ENCODE measurements at places on chromosomes 4 and X.

DNA sequence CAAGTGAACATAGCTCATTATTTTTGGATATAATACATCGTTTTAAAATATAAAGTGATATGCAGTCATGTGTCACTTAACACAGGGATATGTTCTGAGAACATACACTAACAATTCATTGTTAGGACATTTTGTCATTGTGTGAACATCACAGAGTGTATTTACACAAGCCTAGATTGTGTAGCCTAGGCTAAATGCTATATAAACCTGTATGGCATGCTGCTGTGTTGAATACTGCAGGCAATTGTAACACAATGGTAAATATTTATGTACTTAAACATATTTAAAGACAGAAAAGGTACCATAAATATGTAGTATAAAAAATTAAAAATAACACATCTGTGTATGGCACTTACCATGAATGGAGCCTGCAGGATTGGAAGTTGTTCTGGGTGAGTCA is 44.9 kb upstream of the GPRIN3 start:
- DNase-seq, result no peak

DNA sequence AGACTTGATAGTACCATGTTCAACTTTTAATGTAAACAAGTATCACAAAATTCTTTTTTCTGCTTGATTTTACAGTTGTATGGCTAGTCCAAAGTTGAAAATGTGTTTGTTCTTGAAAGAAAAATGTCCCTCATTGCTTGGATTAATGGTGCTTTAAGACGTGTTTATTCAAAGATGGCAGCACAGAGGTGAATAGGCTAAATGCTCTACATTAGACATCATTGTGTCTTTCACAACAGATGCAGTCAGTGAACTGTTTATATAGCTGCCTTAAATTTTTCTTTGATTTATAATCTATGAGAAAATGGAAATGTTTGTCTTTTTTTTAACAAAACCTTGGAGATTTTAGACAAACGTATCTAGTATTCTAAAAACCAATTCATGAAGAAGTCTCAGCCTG is 137.3 kb downstream of the BMPR1B start:
- no peak for DNase-seq

DNA sequence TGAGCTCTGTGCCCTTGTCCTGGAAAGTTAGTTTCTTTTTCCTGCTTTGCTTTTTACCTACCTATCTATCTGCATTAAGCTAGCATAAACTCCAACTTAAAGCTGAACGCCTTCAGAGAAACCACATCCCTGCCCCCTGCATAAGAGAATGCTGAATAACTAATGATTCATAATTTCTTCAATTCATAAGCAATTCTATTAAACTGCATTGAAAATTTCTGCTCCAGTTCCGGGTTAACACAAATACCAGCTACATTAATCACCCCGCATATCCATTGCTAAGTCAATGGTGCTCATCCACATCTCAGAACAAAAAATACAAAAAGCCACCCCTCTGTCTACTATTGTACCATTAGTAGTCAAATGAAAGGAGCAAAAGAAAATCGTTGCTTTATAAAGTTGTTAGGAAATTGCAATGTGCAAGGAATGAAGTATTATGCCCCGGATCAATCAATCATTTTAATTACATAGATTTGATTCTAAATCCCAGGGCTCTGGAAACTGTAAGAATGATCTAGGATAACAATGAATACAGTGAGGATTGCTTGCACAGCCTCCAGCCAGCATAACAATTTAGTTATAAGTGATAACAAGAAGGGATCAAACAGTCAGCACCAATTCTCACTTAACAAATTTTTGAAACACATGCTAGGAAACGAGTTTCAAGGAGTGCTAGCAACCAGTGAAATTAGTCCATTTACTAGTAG is 106.8 kb downstream of the ELOVL6 start:
- DNase-seq, result no peak

- DNase-seq, result no peak
Measured at GRCh38 chrX:8341814-8342590, 122.6 kb upstream of the VCX3B start.

DNA sequence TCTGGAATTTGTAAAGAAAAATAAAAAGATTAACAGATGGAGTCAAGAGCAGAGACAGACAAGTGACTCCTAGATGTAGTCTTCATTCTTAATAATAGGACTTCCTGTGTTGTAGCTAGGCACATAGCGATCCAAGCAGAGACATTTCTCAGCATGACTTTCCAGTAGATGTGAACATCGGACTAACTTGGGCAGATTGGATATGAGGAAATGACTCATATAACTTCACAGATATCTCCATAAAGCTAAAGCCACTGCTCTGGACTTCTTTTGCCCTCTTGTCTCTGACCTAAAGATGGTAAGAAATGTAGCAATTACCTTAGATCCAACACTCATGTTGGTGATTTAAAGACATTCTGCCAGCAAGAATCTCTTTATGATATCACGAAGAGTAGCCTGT is 131.7 kb downstream of the EPHA5 start:
- DNase-seq, result no peak

GRCh38 chr4:94827481-94828110 is 69.8 kb downstream of the BMPR1B start:
- no peak for DNase-seq

GRCh38 chr4:121934635-121935034 is 17.2 kb downstream of the TRPC3 start:
- no peak for DNase-seq

GRCh38 chrX:10739426-10739825 is 119.0 kb upstream of the MID1 start:
- no peak for DNase-seq

GRCh38 chr4:56038487-56039162 is 89.9 kb downstream of the CEP135 start:
- no peak for DNase-seq

DNA sequence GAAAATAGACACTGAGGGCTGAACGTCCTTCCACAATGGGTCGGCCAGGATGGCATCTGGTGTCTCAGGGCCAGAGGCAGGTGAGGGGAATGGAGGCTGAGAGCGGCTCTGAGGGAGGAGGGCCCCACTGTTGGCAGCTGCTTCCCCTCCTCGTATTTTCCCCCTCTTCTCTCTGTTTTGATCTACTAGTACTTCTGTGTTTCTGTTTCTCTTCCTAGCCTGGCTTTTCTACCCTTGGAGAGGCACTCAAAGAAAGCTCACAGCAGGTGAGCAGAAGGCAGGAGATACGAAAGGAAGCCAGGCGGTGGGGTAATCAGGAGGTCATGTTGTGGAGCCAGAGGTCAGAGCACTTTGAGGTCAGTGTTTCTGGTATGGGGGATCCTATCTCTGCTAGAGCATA is 151.8 kb upstream of the GATB start:
- no peak for DNase-seq

DNA sequence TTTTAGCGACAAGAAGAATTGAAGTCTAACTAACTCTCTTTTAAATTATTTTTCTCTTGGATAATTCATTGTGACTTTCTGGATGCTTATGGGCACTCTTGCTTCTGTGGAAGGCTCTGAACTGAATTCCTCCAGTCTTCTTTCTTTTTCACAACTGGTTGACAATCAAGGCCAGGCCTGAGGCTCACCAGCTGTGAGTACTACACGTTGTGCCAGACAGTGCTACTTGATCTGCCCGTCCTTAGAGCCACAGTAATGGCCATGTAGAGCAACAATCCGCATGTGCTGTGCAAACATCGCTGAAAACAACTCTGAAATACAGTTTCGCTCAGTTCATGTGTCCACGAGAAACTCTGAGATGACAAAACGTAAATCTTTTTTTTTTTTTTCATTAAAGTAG is 1336.3 kb upstream of the AGA start:
- DNase-seq, result no peak

DNA sequence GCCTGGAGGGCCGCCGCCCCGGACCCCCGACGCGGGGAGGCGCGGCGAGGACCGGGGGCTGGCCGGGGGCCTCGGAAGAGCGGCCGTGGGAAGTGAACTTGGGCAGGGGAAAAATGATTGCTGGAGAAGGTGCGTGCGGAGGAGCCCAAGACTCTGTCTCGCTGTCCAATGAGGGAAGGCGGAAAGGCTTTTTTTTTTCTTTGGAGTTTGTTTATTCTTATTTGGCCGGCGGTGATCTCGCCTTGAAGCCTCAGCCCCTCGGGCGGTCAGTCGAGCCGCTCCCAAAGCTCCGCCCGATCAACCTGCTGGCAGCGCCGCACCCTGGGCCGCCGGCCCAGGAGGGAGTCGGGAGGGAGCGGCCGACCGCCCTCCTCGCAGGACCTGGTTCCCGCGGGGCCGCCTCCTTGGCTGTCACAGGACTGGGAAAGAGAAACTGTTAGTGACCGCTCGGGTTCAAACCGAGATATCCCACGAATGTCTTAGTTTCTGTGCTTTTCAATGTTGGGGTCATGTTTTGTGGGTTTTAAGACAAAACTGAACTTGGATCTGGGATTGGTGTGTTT is 2.5 kb downstream of the CPEB2 start:
- DNase-seq, result peak; percentile 72

DNA sequence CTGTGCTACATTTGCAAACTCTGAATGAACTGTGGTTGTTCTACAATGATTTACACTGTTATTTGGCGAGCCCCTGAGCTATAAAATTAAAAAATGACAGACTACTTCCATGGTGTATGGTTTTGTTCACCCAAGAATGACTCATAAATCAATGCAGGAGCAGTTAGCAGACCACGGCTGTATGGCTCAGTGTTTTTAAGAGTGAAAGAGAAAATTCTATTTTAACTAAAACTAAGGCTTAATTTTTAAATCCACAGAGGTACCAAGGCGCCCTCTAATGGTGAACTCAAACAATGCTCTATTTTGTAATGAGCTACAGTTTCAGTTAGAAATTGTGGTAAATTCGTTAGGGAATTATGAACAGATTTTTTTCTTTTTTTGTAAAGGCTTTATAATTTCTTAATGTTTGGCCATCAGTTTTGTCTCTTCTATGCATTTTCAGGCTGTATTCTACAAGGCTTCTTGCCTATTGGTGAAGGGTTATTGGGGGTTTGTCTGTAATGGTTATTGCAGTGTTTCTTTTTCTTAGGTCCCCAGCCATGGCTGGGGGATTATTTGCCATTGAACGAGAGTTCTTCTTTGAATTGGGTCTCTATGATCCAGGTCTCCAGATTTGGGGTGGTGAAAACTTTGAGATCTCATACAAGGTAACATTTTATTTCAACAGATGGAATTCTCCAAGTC is 32.5 kb downstream of the HMGB2 start:
- DNase-seq, result no peak

GRCh38 chrX:152813206-152813605 is 17.4 kb downstream of the CETN2 start:
- DNase-seq, result no peak

DNA sequence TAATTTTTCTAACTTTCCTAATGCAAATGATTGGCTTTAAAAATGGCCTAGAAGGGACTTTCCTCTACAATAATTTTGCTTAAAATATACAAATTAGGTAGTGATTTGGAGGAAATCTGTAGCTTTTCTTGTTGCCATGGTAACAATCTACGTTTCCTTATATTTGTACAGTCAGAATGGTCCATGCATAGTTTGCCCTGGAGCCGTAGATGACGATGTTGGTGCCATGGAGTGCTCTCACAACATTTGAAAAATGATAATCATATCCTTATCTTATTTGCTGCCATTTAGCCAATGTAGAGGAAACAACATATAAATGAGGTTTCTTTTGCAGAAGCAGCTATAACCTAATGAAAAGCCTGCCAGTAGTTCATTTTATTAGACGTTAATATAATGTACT is 89.0 kb upstream of the NMU start:
- no peak for DNase-seq

GRCh38 chr4:95155759-95156451 is 392.9 kb downstream of the UNC5C start:
- DNase-seq, result no peak

GRCh38 chr4:142883040-142883832 is 37.1 kb upstream of the INPP4B start:
- no peak for DNase-seq

DNA sequence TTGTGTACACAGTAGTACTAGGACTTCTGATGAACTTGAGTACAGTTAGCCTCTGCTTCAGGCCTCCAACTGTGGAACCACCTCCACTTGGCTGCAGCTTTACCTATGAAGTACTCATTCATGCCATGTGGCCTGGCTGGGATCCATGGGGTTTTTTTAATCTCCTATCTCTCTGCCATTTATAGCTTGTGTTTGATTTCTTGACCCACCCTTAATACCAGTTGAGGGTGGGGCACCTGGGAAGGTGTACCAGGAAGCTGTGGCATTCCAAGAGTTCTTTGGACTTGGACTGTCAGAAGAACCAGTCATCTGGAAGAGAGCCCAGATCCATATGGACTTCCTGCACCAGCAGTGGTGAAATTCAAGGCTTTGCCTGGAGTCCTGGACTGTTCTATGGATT is 230.1 kb downstream of the SHROOM3 start:
- DNase-seq, result no peak

DNA sequence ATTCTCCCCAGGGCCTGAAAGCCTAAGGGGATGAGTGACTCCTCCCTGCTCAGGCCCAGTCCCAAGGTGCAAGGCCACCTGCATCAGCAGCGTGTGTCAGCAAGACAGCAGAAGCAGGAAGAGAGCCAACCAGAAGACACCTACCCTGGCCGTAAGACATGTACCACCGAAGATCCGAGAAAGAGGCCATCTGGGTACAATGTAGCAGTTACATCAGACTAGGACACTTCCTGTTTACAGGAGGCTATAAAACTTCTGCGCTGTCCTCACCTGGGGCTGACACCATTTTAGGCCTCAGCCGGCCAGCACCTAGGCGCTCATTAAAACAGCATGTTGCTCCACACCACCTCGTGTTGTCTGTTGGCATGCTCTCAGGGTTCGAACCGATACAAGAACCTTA is 19.1 kb upstream of the HERC6 start:
- DNase-seq, result no peak

DNA sequence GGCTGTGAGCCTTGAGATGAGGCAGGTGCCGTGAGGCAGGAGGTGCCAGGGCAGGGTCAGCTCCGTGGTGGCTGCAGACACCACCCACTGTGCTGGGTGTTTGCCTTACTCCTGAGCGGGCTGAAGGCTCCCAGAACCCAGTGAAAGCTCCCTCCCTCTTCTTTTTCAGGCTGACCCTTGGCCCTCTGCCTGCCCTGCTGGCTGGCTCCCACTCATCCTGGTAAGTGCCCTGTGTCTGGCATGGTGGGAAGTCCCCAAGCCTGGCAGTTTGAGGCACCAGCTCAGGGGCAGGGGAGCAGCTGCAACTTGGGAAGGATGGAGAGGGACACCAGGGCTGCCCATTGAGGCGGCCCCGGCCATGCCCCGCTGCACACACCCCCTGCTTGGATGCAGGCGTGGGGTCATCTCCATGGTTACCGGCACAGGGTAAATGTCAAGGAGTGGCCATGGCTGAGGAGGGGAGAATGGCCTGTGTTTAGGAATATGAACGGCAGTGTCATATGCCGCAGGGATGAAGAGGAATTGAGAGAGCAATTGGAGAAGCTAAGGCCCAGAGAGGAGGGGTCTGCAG is 16.8 kb downstream of the SH3BP2 start:
- DNase-seq, result no peak

GRCh38 chrX:71095981-71096759 is 519 bp downstream of the FOXO4 start:
- no peak for DNase-seq

DNA sequence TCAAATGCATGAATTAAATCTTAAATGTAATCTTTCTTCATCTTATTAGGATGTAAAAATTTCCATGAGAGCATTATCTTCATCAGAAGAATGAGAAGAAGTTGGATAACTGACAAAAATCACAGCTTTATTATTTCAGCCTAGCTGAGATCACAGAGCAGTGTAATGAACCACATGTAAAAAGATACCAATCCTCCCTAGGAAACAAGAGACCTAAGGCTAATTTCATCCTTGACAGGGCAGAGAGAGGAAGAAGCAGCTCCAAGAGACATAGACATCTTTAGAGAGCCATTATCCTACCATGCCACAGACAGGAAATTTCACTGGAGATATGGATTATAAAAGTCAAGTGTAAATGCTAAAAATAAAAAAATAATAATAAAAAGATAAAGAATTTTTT is 40.9 kb upstream of the IL15 start:
- DNase-seq, result no peak

GRCh38 chrX:74525116-74525515 is 89.3 kb downstream of the RLIM start:
- no peak for DNase-seq

All from activated CD8-positive, alpha-beta memory T cell treated with anti-CD3 and anti-CD28 coated beads for 24 hours (primary cell).